Activated CD4-positive, alpha-beta T cell treated with anti-CD3 and anti-CD28 coated beads, Interleukin-2, amount 50 U/mL, for 1 hour (primary cell): ENCODE measurements at places on chromosomes 5 and 9.

- DNase-seq, result no peak
These were observed 32.9 kb upstream of the STX17 start for GRCh38 chr9:99873531-99873930.

DNA sequence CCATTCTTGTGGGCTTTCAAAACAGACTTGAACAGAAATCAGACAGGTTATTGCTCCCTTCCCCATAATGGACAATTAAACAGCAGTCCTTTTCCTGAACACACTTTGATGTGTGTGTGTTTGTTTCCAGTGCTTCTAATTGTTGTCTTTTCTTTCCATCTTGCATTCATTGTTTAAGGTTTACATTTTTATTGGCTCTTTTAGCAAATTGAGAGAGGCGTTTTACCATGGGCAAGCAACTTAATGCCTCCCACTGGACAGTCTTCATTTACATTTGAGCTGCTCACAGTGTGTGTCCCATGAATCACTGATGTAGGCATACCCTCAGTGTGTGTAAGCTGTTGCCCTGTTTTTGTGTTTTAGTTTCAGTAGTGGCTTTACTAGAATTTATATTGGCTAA lies 25.0 kb downstream of the WDR36 start:
- no peak for DNase-seq

DNA sequence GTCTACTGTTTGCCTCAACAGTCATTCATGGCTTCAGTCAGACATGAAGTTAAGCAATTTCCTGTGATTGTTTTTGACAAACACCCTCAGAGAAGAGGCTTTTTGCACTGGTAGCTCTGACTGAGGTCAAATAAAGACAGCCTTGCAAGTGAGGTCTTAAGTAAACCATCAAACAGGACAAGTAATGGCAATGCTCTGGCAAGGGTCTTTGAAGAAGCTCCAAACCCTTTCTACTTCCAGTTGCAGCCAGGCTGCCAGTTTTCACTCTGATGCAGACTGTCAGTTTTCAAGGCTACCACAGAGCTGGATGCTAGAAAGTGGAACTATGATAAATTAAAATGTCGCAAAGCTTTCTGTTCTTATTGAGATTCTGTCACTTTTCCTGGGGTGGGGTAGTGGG lies 421.5 kb upstream of the PTGER4 start:
- no peak for DNase-seq

GRCh38 chr9:75467142-75467541 lies 378.8 kb downstream of the OSTF1 start:
- DNase-seq, result no peak

DNA sequence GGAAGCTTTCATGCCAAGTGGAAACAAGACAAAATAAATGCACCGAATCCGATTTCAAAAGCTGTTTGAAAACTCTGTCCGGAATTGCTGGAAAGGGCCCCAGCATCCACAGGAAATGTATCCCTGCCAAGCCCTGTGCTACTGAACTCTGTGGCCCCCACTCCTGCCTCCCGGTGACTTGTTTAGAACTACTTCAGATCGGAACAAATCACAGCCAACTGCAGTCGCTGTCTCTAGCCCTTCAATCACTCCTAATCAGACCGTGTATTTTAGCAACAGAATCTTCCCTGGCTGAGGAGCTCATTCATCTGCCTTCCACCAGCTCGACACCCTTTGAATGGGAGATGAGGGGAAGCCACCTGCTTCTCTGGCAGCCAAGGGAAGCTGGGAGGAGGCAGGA lies 94.1 kb downstream of the KCNIP1 start:
- no peak for DNase-seq

GRCh38 chr5:31811210-31811609 lies 172.3 kb downstream of the PDZD2 start:
- DNase-seq, result no peak

DNA sequence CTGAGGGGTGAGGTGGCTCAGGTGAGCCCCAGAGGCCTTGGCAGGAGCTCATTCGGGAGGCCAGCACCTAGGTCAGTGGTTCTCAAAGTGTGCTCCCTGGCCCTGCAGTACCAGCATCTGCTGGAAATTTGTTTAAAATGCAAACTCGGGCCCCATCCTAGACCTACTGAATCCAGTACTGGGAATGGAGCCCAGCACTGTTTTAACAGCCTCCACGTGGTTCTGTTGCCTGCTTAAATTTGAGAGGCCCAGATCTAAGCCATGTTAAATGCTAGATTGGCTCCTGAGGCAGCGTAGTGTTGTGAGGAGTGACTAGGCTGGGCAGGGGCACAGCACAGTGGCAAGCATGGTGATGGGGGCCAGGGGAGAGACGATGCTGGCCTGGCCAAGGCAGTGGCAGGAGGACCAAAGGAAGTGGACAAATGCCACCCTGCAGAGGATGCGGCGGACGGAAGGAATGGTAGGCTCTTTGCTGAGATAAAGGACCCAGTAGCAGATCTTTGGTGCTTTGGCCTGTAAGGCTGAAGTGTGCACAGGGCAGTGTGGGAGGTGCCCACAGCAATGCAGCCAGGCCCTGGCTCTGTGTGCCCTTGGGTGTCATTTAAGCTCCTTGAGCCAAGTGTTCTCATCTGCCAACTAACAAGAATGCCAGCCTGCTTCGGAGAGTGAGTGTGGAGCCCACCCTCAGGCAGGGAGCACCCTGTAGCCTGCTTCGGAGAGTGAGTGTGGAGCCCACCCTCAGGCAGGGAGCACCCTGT lies 4.2 kb downstream of the PRR7 start:
- no peak for DNase-seq

- no peak for DNase-seq
These were observed 91.8 kb upstream of the DMRT1 start for GRCh38 chr9:749716-750115.

GRCh38 chr5:180603076-180603594 lies 11.8 kb upstream of the SCGB3A1 start:
- no peak for DNase-seq

GRCh38 chr9:15743512-15743911 lies 190.7 kb downstream of the CCDC171 start:
- DNase-seq, result no peak

DNA sequence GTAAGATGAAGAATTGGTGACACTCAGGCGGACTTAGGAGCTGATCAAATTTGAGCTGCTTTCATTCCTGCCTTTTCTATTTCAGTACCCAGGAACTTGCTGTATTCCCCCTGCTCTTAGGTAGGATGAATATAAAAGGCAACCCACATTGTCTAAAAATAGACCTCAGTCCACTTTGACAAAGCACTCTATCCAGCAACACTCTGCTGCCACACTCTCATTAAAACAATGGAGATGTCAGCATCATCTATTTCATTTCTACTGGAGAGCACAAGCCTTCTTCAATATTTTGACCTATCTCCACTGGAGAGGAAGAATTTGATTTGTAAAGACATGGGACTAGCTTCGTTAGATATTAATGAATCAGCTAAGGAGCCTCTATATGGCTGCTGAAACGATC lies 468.4 kb downstream of the PTPRD start:
- DNase-seq, result no peak

- DNase-seq, result no peak
These were observed 185.0 kb downstream of the SEMA6A start for GRCh38 chr5:116389601-116390000.

- no peak for DNase-seq
These were observed 197.9 kb upstream of the NR3C1 start for GRCh38 chr5:143601357-143601756.

DNA sequence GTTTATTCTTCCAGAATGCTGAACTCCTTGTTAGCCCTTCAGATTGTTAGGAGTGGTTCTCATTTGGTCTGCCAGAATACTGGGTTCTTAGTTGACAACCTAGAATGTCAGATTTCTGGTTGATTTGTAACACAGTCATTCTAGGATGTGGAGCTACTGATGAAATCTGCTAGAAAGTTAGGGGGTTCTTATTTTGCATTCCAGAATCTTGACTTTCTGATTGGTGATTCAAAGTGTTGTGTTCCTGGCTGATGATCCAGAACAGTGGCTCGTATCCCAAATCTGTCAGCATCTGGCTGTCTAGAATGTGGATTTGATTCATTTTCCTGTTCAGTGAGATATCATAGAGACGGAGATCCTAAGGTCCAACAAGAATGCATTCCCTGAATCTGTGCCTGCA lies 21.9 kb downstream of the PTGS1 start:
- DNase-seq, result no peak

- no peak for DNase-seq
These were observed at the start of gene PCDHGC4 for GRCh38 chr5:141484641-141485311. Gene PCDHGC4 (plus strand): TSS chr5:141485030. CDS start chr5:141485174, 144 bp downstream.

DNA sequence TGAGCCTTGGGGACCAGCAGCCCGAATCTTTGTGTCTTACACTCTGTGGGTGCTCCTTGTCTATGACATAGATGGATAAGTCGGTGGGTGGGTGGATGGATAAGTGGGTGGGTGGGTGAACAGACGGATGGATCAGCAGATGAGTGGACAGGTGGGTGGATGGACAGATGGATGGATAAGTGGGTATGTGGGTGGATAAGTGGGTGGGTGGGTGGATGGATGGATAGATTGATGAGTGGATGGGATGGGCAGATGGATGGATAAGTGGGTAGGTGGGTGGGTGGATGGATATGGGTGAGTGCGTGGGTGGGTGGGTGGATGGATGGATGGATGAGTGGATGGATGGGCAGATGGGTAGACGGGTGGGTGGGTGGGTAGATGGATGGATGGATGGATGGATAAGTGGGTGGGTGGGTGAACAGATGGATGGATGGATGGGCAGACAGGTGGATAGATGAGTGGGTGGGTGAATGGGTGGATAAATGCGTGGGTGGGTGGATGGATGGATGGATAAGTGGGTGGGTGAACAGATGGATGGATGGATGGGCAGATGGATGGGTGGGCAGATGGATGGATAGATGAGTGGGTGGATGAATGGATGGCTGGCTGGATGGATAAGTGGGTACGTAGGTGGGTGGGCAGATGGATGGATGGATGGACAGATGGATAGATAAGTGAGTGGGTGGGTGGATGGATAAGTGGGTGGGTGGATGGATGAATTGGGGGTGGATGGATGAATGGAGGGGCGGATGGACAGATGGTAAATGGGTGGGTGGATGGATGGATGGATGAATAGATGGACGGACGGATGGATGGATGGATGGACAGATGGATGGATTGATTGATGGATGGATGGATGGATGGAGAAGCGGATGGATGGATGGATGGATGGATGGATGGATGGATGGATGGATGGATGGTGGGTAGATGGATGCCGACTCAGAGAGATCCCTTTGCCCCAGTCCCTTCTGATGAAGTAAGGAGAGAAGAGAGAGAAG lies 121.2 kb downstream of the VAV2 start:
- DNase-seq, result no peak

- DNase-seq, result no peak
These were observed 315.6 kb downstream of the PRR16 start for GRCh38 chr5:120779674-120780073.

GRCh38 chr9:89446261-89446960 lies 51.5 kb downstream of the SEMA4D start:
- no peak for DNase-seq

DNA sequence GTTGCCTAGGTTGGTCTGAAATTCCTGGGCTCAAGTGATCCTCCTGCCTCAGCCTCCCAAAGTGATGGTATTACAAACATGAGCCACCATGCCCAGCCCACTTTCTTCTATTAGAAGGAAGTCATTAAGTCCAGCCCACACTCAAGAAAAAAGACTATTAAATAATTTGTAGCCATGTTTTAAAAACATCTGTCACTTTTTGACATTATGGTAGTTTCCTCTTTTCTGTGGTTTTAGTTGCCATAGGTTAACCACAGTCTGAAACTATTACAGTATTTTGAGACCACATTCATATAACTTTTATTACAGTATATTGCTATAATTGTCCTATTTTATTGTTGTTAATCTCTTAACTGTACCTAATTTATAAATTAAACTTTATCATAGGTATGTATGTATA lies 31.9 kb upstream of the C5orf24 start:
- no peak for DNase-seq

DNA sequence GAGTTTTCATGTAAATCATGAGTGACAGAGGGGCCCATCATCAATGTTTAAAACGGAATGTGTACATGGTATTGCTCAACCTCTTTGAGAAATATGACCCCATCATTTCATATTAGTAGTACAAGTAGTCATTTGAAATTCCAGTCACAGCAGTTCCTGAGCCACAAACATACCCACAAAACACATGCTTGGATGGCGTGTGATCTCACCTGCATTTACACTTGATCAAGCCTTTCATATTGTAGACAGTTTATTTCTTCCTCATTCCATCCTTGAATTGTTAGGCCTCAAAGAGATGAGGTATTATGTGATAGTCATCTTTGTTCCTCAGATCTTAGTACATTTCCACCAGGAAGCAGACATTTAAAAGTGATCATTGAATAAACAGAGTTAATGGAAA lies 96.8 kb upstream of the TAS2R1 start:
- DNase-seq, result no peak

GRCh38 chr9:98909935-98910334 lies 33.8 kb upstream of the COL15A1 start:
- DNase-seq, result no peak

DNA sequence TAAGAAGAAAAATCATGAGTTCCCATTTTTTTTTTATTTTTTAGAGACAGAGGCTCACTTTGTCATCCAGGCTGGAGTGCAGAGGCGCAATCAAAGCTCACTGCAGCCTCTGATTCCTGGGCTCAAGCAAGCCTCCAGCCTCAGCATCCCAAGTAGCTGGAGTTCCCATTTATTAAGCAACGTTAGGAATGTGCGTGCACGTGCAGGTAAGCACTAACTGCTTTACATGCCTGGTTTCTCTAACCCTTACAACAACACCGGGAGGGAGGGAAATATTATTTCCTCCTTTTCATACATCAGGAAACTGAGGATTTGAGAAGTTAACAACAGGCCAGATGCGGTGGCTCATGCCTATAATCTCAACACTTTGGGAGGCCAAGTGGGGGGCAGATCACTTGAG lies 16.3 kb upstream of the CDC23 start:
- DNase-seq, result no peak

DNA sequence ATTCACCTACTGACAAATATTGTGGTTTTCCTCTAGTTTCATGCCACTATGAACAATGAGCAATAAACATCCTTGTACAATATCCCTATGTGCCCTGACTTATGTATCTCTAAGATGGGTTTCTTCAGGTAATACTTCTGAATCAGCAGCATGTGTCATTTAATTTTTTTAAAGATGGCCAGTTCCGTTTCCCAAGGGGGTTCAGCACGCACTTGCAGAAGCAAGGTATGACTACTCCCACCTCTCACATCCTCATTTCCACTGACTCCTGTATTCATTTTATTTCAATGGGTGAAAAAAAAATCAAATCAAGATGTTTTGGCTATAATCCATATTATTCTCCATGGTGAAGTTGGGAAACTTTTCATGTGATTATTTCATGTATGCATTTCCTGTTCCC lies 14.7 kb upstream of the ADAMTS19 start:
- no peak for DNase-seq

DNA sequence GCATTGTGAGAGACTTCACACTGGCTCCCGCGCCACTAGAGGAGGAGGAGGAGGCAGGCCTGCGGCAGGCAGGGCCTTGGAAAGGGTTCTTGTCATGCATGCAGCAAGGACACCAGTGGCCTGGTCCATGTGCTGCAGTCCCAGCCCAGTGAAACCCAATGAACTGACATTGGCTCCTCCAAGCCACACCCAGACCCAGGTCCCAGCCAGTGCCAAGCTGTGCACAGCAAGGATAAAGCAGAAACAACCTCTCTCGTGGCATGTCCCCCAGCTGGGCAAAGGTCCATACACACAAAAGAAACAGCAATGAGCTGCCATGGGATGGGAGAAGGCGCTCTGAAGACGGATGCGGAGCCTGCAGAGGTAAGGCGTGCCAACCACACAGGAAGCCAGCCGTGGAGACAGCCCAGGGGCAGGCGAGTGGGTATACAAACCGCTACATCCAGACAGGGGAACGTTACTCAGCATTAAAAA lies 89.2 kb downstream of the SEMA4D start:
- peak; percentile 72 for DNase-seq
